ENCODE measurements at places on chromosomes 4 and X.
A peak's percentile ranks its signal among the peaks of the same experiment; 100 is the strongest.

GRCh38 chr4:174429701-174430410, 92.4 kb downstream of the HPGD start:
- no peak for DNase-seq

DNA sequence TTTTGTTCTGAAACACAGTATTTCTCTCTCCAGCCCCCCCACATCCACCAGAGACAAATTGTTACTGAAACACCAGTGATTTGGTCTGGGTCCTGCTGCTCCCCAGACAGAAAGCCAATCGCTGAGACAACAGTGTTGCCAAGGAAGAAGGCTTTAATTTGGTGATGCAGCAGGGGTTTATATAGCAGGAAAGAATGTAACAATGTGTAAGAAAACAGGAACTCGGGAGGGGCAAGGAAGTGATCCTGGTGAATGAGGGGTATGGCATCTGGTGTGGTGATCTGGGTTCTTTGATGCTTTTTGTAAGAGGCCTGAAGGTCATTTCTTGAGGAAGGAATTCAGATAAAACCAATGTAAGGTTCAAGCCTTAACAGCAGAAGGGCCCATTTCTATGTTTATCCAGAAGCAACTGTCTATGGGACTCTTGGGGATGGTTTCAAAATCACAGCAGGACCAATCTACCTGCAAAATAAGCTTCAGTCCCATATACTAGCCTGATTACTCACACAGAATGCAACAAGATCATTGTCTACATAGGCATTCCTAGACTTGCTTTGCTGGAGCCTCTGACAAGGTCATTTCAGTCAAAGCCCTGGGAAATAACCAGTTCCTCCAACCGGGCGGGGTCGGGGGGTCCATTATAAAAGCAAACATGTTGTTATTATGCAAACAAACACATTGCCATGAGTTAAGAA, 445.2 kb upstream of the ZFP42 start:
- DNase-seq: no peak

DNA sequence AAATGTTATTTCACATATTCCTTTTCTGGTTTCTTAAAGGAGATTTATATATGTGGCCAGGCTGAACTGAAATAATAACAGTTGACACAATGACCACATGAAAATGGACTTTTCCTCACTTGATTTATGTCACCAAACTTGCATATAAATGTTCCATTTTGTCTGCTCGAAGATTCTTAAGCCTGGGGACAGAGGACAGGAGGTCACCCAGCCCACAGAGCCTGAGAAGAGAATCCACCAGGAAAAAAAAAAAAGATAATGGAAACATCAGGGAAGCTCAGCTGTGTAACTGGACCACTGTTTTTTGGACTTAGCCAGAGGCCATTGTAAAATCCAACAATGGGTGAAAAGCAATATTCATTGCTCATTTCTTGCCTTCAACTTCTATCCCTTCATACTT, 359.0 kb upstream of the FGF16 start:
- no peak for DNase-seq

DNA sequence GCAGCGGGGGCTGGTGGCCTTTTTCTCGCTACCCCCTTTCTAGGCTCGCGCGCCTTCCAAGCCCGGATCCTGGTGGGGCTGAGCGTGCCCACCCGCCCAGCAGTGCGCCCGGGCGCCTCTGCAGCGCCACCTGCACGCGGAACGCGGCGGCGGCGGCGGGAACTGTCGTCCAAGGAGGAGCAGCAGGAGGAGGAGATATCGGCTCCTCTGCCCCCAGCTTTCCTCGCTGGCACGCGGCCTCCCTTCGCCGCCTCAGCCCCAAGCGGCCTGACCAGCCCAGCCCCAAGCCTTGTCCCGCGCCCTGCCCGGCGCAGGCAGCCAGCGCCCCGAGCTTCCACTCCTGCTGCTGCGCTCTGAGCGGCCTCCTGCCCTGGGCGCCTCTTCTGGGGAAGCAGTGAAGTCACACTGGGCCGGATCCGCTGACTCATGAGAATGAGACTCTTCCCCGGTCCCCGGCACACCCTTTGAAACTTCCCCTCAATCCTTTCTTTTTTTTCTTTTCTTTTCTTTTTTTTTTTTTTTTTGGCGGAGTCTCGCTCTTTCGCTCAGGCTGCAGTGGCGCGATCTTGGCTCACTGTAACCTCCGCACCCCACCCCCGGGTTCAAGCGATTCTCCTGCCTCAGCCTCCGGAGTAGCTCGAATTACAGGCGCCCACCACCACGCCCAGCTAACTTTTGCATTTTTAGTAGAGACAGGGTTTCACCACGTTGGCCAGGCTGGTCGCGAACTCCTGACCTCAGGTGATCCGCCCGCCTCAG, 10.6 kb upstream of the ELF4 start:
- DNase-seq: no peak

- no peak for DNase-seq
These were observed 39.0 kb upstream of the ZNF518B start for GRCh38 chr4:10496200-10496599.

GRCh38 chr4:7647186-7647585, 212.5 kb upstream of the PSAPL1 start:
- no peak for DNase-seq

GRCh38 chr4:48967631-48968030, 18.4 kb upstream of the CWH43 start:
- no peak for DNase-seq

GRCh38 chrX:107619885-107620322, 8.4 kb upstream of the PRPS1 start:
- DNase-seq: no peak

GRCh38 chr4:4995103-4995907, 24.0 kb downstream of the CYTL1 start:
- DNase-seq: peak; percentile 50

All from renal cortex interstitium (tissue), 15 donors.